ENCODE measurements at places on chromosomes 1 and 21. TPM values are rescaled to one million over a fixed set of nuclear protein-coding genes. Genes with fewer than 3 reads are reported as not detected.

GRCh38 chr1:161772397-161772796 is 6.3 kb downstream of the ATF6 start:
- DNase-seq = no peak

DNA sequence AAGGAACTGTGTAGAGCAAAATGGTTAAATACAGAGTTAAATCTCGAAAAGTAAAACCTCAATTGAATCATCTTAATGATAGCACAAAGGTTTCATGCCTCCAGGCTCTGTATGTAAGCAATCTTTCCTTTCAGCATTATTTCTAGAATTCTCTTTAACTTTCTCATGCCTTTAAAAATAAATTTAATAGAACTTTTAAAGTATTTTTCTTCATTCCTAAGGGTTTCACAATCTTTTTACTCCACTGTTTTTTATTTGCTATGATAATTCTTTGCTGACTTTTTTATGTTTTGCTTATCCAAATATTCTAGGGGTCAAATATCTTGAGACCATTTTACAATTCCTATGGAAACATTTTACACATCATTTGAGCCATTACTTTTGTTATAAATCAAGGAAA is 288.0 kb downstream of the BACH1 start:
- no peak for DNase-seq

GRCh38 chr21:24032709-24033232 is 1574.5 kb downstream of the MRPL39 start:
- no peak for DNase-seq

HES3 gene
- polyA plus RNA-seq = 7.7 TPM

OLFM3 gene
- 0.21 TPM for polyA plus RNA-seq

TNFRSF4 gene
- not detected for polyA plus RNA-seq
